Cortex of kidney (tissue), 1 donor: ENCODE measurements at places on chromosomes 11 and 22.

DNA sequence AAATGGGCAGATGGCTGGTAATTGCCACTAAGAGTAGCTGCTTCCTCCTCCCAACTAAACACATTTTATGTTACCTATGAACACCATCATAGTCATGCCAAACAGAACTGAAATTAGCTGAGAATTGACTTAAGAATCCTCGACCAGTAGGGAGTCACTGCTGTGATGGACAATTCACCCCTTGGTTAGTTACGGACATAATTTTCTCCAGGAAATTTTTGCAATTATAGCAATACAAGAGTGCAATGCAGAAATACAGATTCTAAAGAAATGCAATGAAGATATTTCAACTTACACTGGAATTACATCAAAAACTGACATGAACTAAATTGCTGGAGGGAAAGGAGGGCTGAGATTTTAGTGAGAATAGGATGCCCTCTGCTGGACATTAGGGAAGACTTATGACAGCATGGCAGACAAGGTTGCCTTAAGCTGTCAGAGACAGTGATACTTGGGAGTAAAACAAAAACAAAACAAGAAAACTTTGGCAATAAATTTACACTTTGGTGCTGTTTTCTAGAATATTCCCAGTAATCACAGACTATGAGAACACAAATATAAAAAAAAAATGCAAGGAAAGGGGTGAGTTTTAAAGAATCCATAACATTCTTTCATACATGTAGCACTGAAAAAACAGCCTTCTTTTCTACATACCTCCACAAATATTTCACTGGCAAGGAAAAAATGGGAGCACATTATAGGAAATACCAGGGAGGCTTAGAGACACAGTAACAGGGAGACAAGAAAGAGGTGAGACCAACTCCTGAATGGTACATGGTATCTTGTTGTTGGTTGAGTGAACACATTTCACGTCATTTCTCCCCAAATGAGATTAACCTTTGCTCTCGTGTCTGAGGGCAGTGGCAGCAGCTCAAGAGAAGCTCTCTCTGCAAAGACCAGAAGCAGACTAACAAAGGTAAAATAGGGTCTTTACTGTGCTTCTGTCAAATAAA is 11.2 kb upstream of the PPP2R1B start:
- no peak for DNase-seq

GRCh38 chr11:132289590-132290256 is 919.3 kb downstream of the NTM start:
- no peak for DNase-seq

DNA sequence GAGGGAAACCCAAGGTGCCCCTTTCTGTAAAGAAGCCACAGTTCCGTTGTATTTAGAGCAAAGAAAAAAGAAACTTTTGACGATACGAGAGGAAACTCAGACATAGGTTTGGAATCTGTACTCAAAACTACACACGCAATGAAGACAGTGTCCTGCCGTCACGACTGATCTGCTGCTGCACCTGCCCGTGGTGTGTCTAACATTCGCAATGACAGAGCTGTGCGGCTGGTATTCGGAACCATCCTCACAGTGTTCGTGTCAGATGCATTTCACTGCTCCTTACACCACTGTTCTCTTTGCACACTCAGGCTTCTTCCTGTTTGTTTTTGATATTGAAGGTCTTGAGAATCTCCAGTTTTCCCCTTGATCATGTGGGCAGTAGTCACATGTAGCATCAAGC is 84.8 kb downstream of the RTL6 start:
- no peak for DNase-seq

GRCh38 chr11:128629516-128630106 is 42.3 kb upstream of the ETS1 start:
- no peak for DNase-seq

DNA sequence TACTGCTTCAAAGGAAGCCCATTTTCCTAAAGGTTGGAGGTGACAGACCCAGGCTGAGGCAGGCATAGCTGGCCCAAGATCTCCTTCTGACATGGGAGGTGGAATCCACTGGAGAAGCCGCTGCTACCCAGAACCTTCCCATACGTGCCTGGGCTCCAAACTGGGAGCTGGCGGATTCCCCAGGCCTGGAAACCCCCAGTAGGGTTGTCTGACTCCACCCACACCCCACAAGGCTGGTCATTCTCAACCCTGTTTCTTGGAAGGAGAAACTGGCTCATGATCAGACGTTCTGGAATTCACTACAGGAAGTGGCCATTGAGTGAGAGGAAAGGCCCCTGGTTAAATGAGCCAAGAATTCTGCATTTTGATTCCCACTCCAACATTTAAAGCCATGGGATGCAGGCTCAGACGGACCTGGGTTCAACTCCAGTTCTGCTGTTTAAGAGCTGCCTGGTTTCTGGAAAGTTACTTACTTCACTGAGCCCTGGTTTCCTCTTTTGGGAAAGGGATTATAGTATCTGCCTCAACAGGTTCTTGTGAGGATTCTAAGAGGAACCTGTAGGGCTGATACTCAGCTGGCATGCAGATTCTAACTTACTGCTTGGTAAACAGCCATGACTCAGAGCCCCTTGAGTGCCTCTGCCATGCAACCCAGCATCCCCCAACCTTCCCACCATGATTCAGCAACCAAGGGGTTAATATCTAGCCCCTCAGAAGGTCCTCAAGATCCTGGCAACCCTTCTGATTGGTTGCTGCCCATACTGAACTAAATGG is 19.4 kb upstream of the TSKU start:
- no peak for DNase-seq

DNA sequence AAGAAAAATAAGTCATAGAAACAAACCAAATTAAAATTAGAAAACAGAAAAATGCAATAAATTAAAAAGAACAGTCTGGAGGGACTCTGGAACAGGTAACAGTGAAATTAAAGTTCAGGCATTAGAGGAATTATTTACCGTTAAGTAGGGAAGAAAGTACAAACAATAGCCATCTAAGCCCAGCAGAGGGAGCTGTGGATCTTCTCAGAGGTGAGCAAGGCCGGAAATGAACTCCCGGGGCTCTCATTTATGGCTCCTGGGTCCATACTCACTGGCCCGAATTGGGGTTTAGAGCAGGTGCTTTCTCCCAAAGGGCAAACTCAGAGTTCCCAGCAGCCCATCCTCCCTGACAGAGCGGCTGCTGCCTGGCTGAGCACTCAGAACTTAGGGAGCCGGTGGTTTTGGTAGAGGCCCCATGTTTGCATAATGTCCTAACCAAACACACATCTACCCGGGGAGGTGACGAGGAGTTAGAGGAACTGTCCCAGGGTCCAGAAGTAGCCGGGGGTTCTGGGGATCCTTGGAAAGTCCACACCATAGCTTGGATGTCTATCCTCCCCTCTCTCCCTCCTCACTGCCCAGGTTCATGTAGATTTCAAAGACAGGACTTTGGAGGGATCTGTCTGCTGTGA is 87.8 kb upstream of the VPREB1 start:
- DNase-seq, result no peak

- DNase-seq, result no peak
These were observed 205.5 kb upstream of the TMEM45B start for GRCh38 chr11:129610125-129610524.

DNA sequence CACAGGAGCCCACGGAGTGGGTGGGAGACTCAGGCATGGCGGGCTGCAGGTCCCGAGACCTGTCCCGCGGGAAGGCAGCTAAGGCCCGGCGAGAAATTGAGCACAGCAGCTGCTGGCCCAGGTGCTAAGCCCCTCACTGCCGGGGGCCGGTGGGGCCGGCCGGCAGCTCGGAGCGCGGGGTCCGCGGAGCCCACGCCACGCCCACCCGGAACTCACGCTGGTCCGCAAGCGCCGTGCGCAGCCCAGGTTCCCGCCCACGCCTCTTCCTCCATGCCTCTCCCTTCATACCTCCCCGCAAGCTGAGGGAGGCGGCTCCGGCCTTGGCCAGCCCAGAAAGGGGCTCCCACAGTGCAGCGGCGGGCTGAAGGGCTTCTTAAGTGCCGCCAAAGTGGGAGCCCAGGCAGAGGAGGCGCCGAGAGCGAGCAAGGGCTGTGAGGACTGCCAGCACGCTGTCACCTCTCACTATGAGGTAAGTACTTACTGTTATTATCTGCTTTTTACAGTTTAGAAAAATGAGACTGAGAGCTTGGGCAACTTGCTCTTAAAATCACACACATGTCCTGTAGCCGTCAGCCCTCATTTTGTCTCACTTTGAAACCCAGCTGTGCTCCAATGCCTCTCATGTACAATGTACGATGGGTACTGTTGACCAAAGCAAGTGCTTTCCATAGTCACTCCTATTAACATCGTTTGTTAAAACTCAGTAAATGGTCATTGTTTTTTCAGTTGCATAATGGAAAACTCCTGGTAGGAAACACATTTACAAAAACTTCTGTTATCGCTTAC is 12.2 kb upstream of the OR10D3 start:
- no peak for DNase-seq

DNA sequence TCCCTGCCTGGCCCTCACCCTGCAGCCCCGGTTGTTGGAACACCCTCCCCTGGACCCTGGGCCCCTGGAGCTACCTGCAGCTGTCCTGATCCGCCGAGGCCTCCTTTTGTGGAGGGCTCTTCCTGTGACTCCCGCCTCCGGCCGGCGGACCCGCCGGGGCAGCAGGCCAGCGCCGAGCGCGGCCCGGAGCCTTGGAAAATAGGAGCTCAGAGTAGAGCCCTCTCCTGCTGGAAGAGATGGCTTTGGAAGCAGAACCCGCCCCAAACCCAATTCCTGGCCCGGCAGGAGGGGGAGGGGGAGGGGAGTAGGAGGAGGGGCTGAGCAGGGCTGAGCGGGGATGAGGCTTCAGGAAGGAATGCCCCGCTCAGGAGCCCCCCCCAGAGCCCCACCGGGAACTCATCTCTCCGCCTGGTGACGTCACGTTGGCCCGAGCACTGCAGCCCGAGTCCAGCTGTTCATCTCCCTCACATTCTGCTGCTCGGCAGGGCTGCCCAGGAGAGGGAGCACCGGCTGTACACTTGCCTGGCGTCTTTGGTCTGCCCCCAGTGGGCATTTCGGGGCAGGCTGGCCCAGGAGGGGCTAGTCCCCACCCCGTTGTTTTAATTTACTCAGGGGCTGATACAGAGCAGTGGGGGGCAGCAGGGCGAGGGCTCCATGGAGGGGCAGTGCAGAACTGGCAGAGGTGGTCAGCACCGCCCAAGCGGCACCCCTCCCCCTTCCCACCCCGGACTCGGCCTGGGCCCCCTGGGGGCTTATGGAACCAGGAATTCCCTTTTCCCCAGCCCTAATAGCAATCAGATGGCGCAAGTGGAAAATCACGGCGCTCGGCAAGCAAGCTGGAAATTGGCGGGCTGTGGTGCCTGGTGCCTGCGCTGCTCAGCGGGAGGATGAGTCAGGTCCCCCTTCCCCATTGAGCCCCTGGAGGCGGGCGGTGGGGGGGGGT is at the start of gene MRGPRF:
TSS of gene MRGPRF (minus strand) at position 238 of the 943 bp plus-strand sequence. CDS start 3,345 bp downstream, outside the sequence.
- no peak for DNase-seq

- DNase-seq, result no peak
These were observed 451.6 kb upstream of the CADM1 start for GRCh38 chr11:115955803-115956202.

- DNase-seq, result no peak
These were observed 31.2 kb downstream of the AMPD3 start for GRCh38 chr11:10486161-10486840.

DNA sequence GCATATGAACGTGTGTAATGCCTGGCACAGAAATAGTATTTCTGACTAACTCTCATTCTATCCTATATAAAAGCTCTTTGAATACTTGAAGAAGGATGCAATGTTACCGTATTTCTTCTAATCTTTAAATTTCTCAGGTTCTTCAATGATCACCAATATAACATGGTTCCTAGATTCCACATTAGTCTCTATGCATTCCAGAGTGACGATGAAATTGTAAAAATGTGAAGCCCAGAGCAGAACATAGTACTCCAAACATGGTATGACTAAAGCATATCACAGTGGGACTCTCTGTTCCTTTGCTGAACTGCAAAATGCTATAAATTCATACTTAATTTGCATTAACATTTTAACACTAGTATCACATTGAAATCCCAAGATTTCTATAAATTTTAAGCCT is 877.6 kb upstream of the CHORDC1 start:
- no peak for DNase-seq

DNA sequence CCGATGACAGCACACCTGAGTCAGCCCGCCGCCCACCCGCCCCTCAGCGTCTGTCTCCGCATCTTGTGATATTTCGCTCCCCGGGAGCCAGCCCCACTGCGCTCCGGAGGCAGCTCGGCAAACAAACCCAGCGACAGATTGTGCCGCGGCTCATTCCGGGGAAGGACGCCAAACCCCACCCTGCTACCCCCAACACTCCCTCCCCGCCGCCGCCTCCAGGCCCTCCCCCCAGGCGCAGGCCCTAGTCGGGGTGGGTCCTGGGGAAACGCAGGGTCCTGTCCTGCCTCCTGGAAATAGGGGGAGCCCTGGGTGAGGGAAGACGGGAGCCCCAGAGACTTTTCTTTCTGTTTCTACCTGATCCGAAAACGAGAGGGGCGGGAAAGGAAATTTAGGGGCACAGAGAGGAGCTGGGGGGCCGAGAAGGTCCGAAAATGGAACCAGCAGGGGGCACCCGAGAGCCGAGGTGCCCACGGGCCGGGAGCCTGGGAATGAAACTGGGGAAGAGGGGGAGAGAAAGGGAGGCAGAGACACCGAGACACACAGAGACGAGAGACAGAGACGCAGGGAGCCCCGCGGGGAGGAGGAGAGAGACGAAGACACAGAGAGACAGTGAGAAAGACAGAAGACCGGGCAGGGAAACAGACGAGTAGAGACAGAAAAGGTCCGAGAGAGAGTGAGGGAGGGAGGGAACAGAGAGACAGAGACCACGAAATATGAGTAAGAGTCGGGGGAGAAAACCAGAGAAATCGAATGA is 1.7 kb upstream of the RTN4RL2 start:
- DNase-seq, result no peak

DNA sequence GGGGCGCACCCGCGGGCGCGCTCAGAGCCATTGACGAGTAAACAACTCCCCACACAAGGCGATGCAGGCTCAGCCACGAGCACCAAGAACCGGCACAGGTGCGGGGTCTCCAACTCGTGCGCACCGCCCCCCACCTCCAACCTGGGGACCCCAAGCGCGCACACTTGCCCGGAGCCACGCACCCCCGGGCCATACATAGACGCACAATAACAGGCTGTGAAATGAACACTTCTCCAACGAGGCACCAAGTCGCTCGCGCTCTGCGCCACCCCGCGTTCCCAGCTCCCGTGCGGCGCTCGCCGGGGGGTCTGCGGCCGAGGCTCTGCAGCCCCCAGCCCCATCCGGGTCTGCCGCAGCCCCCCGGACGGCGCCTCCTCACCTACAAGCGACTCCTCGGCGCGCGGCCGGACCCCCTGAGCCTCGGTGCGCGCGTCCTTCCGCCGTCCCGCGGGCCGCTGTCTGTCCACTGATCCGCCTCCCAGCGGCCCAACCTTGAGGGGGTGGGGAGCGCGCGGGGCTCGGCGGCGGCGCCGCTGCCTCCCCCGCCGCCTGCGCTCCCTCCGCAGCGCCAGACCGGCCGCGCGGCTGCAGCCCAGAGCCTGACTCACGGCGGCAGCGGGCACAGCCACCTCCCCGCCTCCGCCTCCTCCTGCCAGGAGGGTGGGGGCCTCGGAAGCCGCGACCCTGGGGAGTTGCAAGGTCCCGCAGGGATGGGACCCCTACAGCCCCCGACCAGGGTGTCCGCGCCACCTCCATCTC is 1.6 kb downstream of the IFITM10 start:
- DNase-seq, result no peak

DNA sequence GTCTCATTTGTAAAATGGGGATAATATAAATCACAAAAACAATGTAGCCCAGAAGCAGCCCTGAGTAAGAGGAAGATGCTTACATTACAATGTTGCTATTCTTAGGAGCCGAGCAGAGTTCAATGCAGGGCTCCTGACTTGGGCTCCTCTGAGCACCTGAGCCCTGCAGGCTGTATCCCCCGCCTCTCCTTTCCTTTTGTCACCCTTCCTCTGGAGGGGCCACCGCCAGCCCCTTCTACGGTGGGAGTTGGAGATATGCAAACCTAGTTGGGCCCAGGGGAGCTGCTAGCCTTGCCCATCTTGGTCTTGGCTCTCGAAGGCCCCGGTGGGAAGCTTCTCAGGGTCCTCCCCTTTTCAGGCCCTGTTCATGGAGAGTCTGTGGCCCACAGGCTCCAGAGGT is 8.4 kb upstream of the CSNK1E start:
- DNase-seq, result no peak
